ENCODE measurements at places on chromosomes 11 and 22. TPM values are rescaled to one million over a fixed set of nuclear protein-coding genes. Genes with fewer than 3 reads are reported as not detected.

- no peak overlapping the region for H3K27ac ChIP-seq
- DNase-seq = no peak
- peaks cover 15% of the 10 kb centered on the region for H3K4me1 ChIP-seq
- H3K36me3 ChIP-seq = peaks cover 12% of the 10 kb centered on the region
- H3K4me3 ChIP-seq = no peak overlapping the region
Observed at GRCh38 chr11:27041141-27041899, 705 bp downstream of the BBOX1 start.

- peaks cover 31% of the 10 kb centered on the region for H3K4me1 ChIP-seq
- H3K36me3 ChIP-seq = peaks cover 27% of the 10 kb centered on the region
- no peak overlapping the region for H3K4me3 ChIP-seq
Observed at GRCh38 chr11:129225190-129225589, 33.1 kb upstream of the ARHGAP32 start.

The SERPIND1 gene
- not detected for total RNA-seq

The VWCE gene
- 0.73 TPM for total RNA-seq

DNA sequence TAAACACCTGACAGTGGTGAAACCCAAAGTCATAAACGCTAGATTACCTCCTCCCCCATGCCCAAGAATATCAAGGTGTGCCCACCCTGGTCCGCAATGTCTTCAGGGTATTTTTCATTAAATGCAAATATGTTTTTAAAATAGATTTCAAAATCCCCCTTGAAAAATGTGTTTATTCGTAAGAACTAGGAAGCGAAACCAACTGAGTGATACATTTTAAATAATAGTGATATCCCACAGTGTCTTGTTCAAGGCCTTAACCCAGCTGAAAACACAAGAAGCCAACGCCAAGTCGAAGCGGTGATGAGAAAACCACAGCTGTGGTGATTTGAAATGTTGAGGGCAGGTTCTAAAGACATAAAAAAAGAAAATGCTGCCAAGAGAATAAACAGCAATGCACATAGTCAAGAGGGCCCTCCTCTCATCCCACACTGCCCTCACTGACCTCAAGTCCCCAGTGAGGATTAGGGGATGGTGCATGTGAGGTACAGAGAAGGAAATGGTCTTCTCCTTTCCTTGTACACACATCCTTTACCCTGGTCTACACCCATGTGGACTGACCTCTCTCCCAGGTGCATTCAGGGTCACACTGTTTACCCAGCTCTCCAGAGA lies 25.5 kb downstream of the KCNJ1 start:
- no peaks in the 10 kb centered on the region for H3K4me1 ChIP-seq
- H3K27ac ChIP-seq = no peak overlapping the region
- DNase-seq = no peak
- no peak overlapping the region for H3K4me3 ChIP-seq
- H3K36me3 ChIP-seq = no peaks in the 10 kb centered on the region

DNA sequence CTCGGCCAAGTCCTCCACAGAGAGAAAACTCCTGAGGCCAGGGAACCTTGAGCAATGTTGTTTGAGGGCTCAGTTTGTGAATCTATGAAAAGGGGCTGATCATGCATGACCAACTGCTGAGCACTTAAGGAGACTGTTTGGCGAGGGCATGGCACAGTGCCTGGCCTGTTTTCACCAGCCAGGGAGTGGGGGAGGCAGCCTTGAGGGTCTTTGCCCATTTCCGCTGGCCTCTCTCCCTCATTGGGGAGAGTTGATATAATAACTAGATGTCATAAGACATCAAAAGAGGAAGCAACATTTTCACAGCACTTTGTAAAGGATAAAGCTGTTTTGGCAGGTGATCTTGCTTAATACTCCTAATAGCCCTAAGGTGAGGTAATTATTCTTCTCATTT lies 110.6 kb downstream of the TP53I11 start:
- H3K36me3 ChIP-seq = no peaks in the 10 kb centered on the region
- H3K4me1 ChIP-seq = peaks cover 59% of the 10 kb centered on the region
- no peak for DNase-seq
- H3K27ac ChIP-seq = no peak overlapping the region

The SULT4A1 gene
- not detected for total RNA-seq

DNA sequence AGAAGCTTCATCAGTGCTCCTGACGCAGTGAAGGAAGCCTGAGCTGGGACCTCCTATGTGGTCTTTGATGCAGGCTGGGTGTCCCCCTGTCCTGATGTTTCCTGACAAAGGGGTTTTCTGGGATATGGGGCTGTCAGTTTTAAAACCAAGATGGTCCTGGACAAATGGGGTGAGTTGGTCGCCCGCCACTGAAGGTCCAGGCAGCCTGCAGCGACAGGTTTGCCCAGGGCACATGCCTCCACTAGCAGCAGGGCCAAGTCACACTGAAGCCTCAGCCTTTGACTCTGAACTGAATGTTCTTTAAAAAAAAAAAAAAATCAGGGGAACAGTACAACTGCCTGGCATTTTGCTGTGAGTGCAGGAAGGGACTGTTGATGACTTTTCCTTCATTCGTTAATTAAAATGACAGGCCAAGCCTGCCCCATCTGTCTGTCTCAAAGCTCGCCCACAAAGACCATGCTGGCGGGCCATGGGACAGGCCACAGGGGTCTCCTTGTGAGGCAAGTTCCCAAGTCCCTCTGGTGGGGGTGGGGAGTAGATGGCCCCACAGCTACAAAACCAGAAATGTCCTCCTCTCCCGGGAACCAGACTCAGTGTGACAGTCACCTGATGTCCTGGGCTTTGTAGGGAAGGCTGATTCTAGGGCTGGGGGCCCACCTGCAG lies 274.8 kb downstream of the CTTN start:
- no peak overlapping the region for H3K4me3 ChIP-seq
- peaks cover 11% of the 10 kb centered on the region for H3K36me3 ChIP-seq

- H3K27ac ChIP-seq = no peak overlapping the region
- no peak overlapping the region for H3K4me3 ChIP-seq
- peaks cover 13% of the 10 kb centered on the region for H3K27me3 ChIP-seq
Observed at GRCh38 chr22:39574779-39575551, 4.4 kb downstream of the CACNA1I start.

- 0 out of 2 replicates have a peak, but pooled peaks cover 4% of the 10 kb centered on the region for H3K36me3 ChIP-seq
- no peak for DNase-seq
- peaks cover 1% of the 10 kb centered on the region for H3K27me3 ChIP-seq
- H3K4me3 ChIP-seq = no peak overlapping the region
- no peak overlapping the region for H3K27ac ChIP-seq
- no peaks in the 10 kb centered on the region for H3K4me1 ChIP-seq
Observed at GRCh38 chr11:116207019-116207418, 565.8 kb downstream of the BUD13 start.

DNA sequence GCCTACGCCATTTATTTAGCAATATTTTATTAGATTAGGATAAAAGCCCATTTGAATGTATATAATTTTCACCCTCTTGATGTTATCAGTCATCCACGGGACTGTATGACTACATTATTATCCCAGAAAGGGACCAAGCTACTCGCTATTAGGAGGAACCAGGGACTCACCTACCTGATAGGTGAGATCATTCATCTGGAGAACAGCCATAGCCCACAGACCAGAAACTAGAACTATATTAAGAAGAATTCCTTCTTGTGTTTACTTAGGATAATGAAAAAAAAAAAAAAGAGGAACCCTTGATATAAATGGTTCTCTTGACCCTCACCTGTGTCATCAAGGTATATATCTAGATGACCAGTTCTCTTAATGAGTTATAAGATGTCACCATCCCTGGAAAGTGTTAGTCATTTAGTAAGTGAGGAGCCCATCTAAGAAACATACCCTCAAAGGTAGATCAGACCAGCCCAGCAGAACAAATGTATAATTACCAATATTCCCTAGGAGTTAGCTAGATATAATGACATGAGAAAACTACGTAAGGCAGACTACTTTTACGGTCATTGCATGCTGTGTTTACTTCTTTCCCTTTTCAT lies 8.0 kb downstream of the SIK3 start:
- H3K4me1 ChIP-seq = peaks cover 30% of the 10 kb centered on the region
- DNase-seq = no peak
- H3K36me3 ChIP-seq = peaks cover 17% of the 10 kb centered on the region
- no peak overlapping the region for H3K4me3 ChIP-seq
- H3K27ac ChIP-seq = no peak overlapping the region

The FAM181B gene
- not detected for total RNA-seq

The TSPAN32 gene
- not detected for total RNA-seq

GRCh38 chr11:14905104-14906033 lies 13.3 kb upstream of the CYP2R1 start:
- H3K36me3 ChIP-seq = no peaks in the 10 kb centered on the region
- DNase-seq = no peak

DNA sequence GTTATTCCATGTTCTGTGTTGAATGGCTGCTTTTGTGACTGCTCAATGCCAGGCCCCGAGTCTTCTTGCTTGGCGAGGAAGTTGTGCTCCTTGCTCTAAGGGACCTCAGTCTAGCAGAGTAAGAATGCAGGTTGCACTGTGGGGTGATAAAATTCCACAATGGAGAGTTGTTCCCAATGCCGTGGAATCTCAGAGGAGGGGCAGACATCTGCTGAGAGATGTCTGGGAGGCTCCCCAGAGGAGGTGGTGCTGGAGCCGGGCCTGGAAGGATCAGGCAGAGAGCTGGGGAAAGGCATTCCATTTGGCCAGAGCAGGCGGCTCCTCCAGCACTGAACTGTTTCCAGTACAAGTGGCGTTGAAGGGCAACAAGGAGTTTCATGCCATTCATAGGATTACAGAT lies 55.2 kb downstream of the ST3GAL4 start:
- H3K36me3 ChIP-seq = peaks cover 23% of the 10 kb centered on the region
- H3K27me3 ChIP-seq = no peaks in the 10 kb centered on the region
- H3K4me3 ChIP-seq = no peak overlapping the region
- no peak for DNase-seq
- H3K27ac ChIP-seq = no peak overlapping the region

DNA sequence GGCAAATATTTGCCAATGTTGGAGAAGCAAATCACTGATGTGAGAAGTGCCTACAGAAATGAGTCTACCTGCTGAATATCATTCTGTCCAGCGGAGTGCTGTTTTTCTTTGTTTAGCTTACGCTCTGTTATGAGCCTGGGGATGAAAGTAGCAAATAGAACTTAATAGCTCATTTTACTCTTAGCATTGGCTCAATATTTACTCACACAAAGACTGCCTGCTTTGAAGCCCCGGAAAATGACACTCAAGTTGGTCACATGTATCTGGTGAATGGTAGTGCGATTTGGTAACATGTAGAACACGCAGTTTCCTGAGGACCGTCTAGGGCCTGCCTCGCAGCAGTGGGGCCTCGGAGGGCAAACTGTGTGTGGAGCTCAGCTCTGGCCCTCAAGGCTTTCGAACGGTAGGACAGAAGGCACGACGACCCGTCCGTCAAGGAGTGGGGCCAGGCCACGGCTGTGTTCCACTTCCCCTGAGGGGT lies 38.9 kb downstream of the TBC1D22A start:
- DNase-seq = no peak
- peaks cover 9% of the 10 kb centered on the region for H3K36me3 ChIP-seq
- H3K4me3 ChIP-seq = no peak overlapping the region
- peaks cover 8% of the 10 kb centered on the region for H3K4me1 ChIP-seq

GRCh38 chr11:70191495-70192140 lies 11.5 kb upstream of the FADD start:
- no peaks in the 10 kb centered on the region for H3K36me3 ChIP-seq
- H3K4me1 ChIP-seq = no peaks in the 10 kb centered on the region
- no peak overlapping the region for H3K4me3 ChIP-seq
- peaks cover 12% of the 10 kb centered on the region for H3K27me3 ChIP-seq

The TIRAP gene
- 8.1 TPM for total RNA-seq

The PLAAT5 gene
- not detected for total RNA-seq

- H3K27ac ChIP-seq = no peak overlapping the region
- DNase-seq = no peak
- no peaks in the 10 kb centered on the region for H3K4me1 ChIP-seq
- peaks cover 74% of the 10 kb centered on the region for H3K27me3 ChIP-seq
- no peak overlapping the region for H3K4me3 ChIP-seq
Observed at GRCh38 chr11:70070706-70071105, 7.4 kb upstream of the ANO1 start.

The USP2 gene
- total RNA-seq = 0.50 TPM

DNA sequence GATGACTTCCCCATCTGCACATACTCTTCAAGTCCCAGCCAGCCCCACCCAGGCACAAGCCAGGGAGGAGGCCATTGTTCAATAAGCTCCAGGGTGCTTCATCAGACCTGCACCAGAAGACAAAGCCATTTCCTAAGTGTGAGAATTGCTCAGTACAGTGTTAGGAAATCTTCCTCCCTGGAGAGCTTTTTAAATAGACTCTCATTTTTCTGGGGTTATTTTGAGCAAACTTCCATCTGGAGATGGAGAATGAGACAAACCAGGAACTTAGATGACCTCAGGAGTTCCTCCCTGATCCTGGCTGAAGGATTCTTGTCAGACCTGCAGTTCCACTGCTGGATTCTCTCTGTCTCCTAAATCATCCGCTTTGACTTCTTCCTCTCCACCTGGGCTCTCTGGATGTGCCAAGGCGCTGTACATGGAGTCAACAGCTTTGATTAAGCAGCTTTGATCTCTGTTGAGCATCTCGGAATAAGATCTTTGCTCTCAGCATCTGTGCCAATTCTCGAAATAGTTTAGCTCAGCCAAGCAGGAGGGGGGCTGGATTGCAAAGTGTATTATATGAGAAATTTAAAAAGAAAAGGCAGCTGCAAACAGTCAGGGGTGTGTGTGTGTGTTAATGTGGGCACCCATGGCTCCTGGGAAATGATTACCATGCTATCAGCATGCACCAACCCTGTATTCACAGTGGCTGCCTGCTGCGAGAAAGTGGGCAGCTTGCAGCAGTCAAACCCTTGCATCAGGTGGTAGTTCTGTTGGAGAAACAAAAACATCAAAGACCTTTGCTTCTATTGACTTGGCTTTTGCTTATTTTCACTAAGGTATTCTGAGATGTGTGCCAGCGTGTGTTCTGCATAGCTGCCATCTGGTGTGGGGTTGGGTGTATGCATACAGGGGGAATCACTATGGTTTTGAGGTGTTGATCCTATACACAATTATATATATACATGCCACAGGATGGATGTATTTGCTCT lies 70.2 kb upstream of the NAV2 start:
- no peak overlapping the region for H3K4me3 ChIP-seq
- peaks cover 5% of the 10 kb centered on the region for H3K36me3 ChIP-seq
- no peak overlapping the region for H3K27ac ChIP-seq
- no peak for DNase-seq
- peaks cover 33% of the 10 kb centered on the region for H3K27me3 ChIP-seq
- peaks cover 15% of the 10 kb centered on the region for H3K4me1 ChIP-seq

Measured in HFFc6 (cell line).